T follicular helper cell (primary cell): ENCODE measurements at places on chromosomes 5 and 9.

- DNase-seq = no peak
Measured at GRCh38 chr5:60143942-60144549, 250.5 kb upstream of the PDE4D start.

GRCh38 chr5:16642867-16643266 lies 26.1 kb upstream of the RETREG1 start:
- DNase-seq = no peak

- DNase-seq = no peak
Measured at GRCh38 chr5:119037496-119038215, 33.2 kb upstream of the DMXL1 start.

DNA sequence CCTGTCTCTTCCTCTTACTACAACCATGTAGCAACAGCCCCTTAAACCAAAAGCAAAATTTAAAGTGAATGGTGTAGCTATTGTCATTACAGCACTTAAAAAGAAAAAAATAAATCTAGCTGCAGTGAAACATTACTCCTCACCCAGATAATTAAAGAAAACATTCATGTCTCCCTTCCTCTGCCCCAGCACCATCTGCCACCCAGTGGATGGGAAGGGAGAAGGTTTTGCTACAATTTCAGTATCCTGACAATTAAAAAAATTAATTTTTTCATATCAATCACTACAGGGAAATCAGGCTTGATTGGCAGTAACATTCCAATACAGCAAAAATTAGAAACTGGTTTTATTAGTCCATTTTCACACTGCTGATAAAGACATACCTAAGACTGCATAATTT lies 147.4 kb upstream of the PUM3 start:
- no peak for DNase-seq

GRCh38 chr9:91758491-91758981 lies 191.5 kb downstream of the ROR2 start:
- DNase-seq = no peak

GRCh38 chr5:8341406-8341805 lies 472.5 kb downstream of the MTRR start:
- no peak for DNase-seq

- no peak for DNase-seq
Measured at GRCh38 chr5:169934990-169935389, 45.3 kb downstream of the INSYN2B start.

DNA sequence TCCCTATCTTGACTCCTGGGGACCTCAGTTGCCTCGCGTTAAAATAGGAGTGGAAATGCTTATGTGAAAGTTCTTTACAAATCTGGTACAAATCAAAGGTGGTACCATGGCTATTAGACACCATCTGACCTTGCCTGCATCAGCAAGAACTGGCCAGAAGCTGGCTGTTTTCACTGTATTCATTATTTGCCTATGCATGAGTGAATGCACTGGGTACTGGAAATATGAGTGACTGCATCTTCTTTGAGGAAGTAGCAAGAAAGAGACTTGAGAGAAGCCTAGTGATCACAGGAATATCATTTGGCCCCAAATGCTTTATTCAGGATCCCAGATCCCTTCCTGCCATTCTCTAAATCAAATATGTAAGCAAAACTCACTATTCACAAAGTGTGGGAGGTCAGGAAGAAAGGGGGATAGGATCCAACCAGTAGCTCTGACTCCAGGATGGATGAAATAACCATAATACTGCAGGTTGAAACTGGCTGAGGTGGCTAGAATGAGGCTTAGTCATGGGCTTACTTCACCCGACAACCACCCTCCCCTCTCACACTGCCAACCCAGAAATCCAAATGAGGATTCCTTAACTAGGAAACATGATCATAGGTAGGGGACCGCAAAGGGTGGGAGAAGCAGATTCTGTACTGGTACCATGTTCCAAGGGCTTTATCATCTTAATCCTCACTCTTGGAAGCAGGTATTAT lies 56.7 kb downstream of the FAM114A2 start:
- no peak for DNase-seq

DNA sequence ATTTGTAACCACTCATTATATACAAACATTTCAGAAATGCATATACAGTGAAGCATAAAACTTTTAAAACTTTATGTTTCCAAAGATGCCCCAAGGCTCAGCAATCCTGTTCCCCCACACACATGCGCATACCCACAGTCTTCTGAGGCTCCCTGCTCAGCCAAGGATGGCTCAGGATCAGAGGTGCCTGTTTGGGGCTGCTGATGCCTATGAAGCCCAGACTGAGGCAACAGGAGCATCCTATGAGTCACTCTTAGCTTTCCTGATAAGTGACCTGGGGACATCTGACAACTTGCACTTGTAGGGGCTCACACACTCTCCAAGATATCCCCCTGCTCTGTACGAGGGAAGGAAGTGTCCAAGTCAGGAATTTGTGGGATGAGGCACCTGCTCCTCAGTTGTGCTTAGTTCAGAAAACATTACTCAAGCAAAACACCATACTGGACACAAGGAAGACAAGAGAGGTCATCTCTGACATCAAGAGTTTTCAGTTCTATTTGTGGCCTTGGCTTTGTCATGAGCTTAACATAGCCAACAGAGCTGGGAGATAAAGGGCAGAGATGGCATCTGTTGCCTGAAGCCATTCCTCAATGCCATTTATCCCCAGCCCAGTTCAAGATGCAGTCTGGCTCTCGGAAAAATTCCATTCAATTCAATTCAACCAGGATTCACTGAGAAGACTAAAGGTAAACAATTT lies 62.3 kb downstream of the NIPSNAP3B start:
- no peak for DNase-seq

- no peak for DNase-seq
Measured at GRCh38 chr5:120304663-120305062, 159.4 kb upstream of the PRR16 start.

- DNase-seq = no peak
Measured at GRCh38 chr9:99605016-99605743, 216.5 kb upstream of the NR4A3 start.

DNA sequence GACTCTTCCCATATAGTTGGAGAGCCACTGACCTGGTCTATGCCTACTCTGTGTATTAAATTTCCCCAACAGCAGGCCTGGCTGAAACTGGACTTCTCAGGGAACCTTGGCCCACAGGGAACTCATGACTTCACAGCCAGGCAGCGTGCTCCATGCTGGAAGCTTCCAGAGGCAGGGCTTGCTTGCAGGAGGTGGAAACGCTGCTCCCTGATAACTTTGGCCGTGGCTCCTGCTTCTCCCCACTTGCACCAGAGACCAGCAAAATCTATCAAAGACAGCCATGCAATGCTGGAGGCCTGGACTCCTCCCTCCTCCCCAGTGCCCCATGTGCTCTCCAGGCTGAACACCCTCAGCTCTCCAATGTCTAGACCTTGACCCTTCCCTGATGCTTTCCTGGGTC lies 137.1 kb downstream of the GABBR2 start:
- DNase-seq = no peak

DNA sequence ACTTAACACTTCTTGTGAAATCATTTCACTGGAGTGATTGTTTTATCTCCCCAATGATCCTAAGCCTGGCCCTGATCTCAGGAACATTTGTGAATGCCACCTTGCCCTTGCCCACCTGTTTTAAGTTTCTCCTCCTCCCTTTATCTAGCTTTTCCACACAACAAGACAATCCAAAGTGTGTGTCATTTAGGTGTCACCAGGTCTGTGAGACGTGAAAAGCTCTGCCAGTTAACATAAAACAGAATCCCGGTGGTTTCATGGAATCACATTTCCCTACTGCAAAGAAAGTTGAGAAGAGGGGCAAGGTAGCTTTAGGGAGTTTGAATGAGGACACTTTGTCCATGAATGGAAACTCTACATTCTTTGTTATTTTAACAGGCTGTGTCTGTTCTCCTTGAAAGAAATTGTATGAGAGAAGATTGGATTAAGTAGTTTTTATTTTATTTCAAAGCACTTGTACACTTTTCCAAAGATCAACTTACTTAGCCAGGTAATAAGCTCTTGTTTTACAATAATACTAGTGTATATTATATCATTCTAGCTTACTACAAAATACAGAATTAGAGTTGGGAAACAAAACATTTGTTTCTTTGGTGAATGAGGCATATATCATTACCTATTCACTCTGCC lies 239.0 kb downstream of the ISL1 start:
- no peak for DNase-seq

DNA sequence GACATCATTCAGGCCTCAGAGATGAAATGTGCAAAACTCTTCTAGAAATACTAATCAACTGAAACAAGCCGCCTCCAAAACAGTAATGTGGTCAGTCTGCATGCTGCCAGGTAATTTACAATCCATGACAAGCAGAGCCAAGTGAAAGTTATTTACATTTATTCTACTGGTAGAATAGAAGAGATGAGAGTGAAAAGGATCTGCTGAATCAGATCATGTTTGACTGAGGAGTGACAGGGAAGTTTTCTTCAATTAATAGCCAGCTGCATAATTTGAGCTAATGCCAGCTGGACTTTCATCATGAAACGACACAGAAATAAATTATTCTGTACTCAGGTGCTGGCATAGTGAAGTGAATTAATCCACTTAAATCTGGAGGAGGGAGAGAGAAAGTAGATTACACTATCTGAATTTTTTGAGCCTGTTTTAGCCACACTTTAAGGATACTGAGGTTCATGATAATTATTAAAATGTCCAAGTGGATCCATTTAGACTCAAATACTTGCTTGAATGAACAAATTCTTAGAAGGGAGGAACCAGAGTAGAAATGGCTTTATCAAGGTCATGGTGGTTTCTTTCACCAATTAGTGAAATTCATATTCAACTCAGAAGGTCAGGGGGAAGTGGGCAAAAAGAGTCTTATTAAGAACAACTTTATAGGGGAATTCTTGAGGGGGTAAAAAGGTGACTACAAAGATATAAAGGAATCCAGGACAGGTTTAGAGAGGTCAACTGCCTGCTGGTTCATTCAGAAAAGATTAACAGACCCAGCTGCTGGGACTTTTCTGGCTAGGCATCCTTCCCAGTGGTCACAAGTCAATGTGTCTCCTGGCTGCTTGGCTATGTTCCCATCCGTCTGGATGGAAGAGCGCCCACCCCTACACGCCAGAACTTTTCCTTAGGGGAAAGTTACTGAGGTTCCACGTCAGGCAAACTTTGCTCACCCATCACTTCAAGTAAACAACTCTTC lies 350.4 kb downstream of the PDE4D start:
- no peak for DNase-seq

- DNase-seq = no peak
Measured at GRCh38 chr5:75993183-75993582, 90.0 kb upstream of the SV2C start.

DNA sequence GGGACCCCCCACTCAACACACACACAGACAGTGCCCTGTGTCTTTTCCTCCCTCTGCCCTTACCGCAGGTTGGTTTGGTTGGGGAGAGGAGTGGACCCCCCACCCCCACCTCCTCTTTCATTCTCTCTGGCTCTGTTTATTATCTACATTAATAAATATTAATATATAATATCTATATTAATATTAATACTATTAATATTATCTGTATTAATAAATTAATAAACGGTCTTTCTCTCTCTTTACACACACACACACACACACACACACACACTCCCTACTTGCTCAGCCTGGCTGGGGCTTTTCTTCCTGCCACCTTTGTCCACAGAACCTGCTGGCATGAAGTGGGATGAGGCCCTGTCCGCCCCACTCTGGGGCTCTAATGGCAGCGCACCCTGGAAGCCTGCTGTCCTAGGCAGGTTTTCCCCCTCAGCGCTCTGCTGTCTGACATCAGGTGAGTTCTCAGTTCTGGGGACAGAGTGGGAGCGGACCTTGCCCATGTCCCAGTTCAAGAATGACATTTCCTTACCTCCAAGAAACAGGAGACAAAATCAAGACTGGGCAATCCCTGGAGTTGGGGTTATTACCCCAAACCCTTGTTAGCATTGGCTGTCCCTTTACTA lies 10.5 kb upstream of the SMIM32 start:
- DNase-seq = no peak

- DNase-seq = no peak
Measured at GRCh38 chr9:892123-892522, 50.6 kb downstream of the DMRT1 start.

GRCh38 chr9:33161011-33161588 lies 6.0 kb downstream of the B4GALT1 start:
- DNase-seq = no peak

DNA sequence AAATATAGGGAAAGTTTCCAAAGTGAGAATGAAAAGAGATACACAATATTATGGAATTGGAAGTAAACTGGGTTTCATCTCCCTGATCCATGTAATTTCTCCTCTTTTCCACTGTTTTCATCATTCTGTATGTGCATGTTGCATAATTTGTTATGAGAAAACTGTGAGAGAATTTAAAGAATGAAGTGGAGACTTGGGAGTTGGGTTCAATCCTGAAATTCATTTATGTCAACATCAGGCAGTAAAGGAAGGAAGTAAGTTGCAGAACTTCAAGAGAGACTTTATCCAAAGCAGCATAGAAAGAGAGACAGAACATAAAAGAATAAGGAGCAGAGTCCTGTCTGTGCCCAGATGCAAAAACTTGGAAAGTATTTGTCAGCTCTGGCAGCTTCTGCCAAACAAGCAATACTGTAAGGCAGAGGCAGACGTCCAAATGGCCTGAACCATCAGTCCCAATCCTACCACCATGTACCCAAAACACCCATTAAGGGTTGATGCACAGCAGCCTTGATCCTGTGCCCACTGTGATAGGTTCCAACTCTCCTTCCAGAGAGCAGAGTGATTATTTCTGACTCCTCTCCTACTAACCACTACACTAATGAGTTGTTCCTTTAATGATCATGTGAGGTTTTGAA lies 425.3 kb upstream of the CDH6 start:
- DNase-seq = no peak

DNA sequence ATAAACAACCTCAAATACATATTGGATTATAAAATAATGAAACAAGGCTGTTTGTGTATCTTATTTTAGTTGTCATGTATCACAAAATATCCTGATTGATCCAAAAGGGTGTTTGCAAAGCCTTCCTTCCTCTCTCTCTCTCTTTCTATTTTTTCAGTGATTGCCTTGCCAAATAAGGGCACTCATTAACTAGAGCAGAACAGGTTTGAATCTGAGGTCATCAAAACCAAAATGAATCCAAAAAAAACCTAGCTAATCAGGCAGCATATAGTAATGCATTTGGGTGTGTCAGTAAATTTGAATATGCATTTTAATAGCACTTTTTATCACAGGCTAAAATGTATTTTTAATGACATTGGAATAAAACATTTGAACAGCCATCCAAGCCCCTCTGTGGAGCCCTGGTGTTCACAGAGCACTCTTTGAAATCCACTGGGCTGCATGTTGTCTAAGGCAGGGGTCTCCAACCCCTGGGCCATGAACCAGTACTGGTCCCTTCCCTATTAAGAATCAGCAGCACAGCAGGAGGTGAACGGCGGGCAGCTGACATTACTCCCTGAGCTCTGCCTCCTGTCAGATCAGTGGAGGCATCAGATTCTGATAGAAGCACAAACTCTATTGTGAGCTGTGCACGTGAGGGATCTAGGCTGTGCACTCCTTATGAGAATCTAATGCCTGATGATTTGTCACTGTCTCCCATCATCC lies 171.8 kb upstream of the RAI14 start:
- no peak for DNase-seq

- DNase-seq = no peak
Measured at GRCh38 chr5:35640623-35641022, 23.0 kb downstream of the SPEF2 start.

- no peak for DNase-seq
Measured at GRCh38 chr5:35229076-35230037, 930 bp downstream of the PRLR start.

- no peak for DNase-seq
Measured at GRCh38 chr5:152137063-152137462, 212.4 kb upstream of the GLRA1 start.

- no peak for DNase-seq
Measured at GRCh38 chr9:19656704-19657103, 132.1 kb downstream of the SLC24A2 start.

GRCh38 chr5:144504929-144505577 lies 334.4 kb downstream of the KCTD16 start:
- DNase-seq = no peak

GRCh38 chr5:141825791-141826560 lies 52.2 kb downstream of the PCDH1 start:
- DNase-seq = no peak
